ENCODE measurements at places on chromosomes 2 and 18.

DNA sequence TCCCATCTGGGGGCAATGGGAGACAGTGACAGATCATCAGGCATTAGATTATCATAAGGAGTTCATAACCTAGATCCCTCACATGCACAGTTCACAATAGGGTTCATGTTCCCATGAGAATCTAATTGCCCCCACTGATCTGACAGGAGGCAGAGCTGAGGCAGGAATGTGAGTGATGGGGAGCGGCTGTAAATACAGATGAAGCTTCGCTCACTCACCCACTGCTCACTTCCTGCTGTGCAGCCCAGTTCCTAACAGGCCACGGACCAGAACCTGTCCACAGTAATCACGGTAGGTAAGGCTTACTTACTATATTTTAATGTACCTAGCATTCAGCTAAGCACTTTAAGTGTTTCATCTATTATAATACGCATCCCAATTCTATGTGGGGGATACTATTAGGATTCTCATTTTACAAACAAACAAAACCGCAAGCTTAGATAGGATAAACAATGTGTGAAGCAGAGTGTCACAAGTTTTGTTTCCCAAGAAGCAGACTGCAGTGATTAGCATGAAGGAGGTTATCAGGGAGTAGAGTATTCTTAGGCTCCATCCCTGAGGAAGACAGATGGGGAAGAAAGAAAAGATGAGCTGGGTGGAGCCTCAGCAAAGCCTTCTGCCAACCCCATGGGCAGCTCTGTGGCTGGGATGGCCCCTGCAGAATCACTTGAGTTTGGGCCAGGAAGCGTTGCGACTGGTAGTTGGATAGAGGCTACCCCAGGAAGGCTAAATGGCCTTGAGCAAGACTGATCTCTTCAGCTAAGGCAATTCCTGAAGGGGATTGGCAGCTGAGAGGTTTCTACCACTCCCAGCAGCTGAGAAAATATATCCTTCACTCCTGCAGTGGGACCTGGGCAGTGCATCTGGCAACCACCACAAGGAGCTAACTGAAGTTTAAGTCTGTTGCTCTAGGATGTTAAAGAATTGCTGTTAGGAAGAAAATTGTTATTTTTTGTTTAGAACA lies 133.1 kb downstream of the MREG start:
- no peak for DNase-seq

- no peak for DNase-seq
Measured at GRCh38 chr2:67616749-67617148, 219.6 kb downstream of the ETAA1 start.

GRCh38 chr18:13265911-13266217 lies 47.3 kb downstream of the LDLRAD4 start:
- no peak for DNase-seq

DNA sequence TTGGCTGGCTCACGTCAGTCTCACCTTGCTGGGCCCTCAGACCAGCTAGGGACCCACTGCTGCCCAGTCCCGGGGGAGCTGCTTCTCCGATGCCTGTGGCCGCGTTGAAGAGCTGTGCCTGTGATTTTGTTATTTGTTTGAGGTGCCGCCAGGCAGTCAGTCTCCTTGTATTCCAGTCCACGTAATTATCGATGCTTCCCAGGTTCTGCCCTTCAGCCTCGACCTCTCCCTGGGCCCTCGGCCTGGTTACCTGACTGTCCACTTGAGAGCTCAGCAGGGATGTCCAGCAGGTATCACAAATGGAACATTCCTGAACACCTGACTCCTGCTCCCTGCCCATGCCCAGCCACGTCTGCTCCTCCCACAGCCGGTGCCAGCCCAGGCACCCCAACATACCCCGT lies 195.9 kb upstream of the HS6ST1 start:
- DNase-seq = no peak

DNA sequence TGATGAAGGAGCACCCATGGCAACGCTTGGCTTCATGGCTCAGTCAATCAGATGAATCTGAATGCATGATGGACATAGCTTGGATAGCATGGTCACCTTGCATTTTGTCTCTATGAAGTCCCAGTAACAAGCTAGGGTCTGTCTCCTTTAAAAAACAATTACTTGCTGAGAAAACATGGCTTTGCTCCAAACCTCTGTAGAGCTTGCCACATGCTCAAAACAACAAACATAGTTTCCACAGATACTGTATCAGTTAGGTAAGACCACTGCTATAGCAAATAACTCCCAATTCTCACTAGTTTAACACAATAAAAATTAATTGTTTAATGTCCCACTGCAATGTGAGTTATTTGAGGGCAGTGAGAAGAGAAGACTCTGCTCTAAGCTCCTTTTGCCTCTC lies 401.0 kb downstream of the IRS1 start:
- DNase-seq = no peak

DNA sequence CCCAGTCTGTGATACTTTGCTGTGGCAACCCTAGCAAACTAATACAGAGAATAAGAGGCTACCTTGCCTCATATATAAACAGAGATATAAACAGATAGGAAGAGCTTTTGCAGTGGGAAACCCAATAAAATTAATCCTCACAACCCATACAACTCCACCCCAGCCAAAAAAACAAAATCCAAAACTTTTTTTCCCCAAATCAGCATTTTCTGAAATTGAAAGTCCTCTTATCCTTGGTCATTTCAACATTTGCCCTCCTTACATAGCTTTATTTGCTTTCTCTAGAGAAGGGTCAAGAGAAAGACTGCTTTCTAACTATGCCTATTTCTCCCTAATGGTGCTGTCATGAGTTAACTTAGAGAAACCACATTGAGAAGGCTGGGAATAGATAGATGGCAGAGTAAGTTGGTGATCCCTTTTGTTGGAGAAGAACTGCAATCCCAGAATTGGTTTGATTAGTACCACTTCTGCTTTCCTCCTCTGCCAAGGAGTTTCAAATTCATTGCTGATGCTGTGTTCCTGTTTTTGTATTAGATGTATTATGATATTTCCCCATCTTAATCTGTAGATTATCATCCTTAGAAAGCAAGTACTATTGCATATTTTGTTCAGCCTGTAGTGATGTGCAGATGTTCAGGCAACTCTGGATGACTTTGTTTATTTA lies 76.5 kb upstream of the B3GNT2 start:
- DNase-seq = no peak

- no peak for DNase-seq
Measured at GRCh38 chr2:147829106-147829505, 15.7 kb upstream of the ACVR2A start.

DNA sequence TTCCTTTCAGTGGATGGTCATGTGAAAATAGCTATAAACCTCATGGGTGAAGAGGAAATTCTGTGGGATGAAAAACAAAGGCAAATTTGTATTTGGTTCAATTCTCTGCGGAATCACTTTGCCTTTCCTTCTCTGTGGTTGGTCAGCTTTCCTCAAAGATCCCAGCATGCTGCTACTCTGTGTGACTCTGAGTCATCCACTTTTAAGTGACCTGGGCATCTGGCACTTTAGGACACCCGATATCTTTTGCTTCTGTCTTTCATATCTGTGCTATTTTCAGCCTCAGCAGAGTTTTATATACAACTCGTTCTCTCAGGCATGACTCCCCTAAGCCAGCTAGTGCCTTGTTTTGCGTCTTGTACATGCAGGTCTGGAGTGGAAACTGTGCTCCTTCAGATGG lies 217.0 kb upstream of the PIEZO2 start:
- DNase-seq = no peak

- DNase-seq = no peak
Measured at GRCh38 chr2:29212009-29212408, 96.8 kb downstream of the CLIP4 start.

DNA sequence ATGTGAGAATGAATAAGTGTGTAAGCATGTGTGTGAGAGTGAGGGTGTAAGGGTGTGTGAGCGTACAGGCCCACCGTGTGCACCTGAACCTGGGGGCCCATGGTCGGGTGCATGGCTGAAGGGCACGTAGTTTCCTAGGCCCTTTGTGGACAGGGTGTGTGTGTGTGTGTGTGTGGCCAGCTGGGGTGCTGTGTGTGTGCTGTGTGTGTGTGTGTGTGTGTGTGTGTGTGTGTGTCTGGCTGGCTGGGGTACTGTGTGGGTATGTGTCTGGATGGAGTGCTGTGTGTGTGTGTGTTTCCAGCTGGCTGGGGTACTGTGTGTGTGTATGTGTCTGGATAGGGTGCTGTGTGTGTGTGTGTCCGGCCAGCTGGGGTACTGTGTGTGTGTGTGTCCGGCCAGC lies 2.0 kb downstream of the SFTPB start:
- DNase-seq = no peak

GRCh38 chr2:97910403-97911205 lies 85.1 kb downstream of the TMEM131 start:
- DNase-seq = no peak

Data from substantia nigra (tissue), 51 donors.